Stimulated activated CD8-positive, alpha-beta memory T cell treated with anti-CD3 and anti-CD28 coated beads, Interleukin-15, amount 100 ng/mL, for 24 hours (primary cell): ENCODE measurements at places on chromosomes 5 and 9.

DNA sequence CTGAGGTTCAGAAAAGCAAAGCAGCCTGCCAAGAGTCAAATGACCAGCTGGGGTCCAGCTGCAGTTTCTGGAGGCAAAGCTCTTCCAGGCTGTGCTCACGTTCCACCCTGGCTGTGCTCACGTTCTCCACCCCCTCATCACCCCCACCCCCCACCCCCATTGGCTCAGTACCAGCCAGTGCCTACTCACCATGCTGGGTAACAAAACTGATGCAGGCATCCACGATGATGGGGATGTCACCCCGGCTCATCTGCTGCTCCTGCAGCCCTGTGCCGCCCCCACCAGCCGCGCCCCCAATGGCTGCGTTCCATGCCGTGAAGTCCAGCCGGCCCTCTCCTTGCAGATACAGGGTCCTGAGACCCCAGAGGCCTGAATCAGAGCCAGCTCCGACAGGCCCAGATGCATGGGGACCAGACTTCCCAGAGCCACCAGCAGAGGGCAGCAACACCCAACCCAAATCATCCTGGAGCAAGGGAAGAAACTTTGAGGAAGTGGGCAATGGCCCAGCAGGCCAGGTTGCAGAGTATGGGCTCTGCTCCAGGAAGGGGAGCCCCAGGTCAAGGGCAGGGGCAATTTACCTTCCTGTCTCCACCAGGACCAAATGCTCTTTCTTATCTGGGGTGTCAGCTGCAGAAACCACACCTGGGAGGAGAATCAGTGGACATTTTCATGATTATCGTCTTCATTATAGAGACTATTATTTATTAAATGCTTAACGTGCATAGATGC, 13.7 kb upstream of the FCHSD1 start:
- DNase-seq = peak; percentile 58

DNA sequence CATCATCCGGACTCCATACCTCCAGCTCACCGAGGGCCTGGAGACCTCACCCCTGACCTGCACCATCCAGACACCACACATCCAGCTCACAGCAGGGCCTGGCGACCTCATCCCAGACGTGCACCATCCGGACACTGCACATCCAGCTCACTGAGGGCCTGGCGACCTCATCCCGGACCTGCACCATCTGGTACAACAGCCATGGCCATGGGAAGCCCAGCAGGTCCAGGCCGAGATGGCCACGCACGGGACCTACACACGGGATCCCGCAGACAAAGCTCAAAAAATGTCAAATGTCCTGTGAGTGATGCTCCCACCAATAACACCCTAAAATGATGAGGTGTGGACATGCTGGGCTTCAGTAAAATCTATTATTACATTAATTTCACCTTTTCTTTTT, 9.7 kb downstream of the TERT start:
- DNase-seq = no peak

DNA sequence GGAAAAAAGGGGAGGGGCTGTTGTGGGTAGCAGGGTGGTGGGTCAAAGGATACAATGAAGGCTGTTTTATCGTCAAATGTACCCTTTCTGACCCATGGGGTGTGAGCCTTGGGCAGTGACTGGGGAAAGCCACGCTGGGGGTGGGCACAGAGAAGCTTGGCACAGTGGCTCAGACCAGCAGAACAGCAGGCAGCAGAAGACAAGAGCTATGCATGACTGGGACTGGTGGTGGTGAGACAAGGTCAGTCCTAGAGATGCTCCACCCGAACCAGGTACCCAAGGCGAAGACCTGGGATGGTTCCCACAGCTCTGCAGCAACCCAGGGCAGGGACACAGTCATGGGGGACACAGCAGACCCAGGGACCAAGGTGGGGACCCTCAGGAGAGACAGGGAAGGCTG, 38.3 kb downstream of the BICD2 start:
- no peak for DNase-seq

DNA sequence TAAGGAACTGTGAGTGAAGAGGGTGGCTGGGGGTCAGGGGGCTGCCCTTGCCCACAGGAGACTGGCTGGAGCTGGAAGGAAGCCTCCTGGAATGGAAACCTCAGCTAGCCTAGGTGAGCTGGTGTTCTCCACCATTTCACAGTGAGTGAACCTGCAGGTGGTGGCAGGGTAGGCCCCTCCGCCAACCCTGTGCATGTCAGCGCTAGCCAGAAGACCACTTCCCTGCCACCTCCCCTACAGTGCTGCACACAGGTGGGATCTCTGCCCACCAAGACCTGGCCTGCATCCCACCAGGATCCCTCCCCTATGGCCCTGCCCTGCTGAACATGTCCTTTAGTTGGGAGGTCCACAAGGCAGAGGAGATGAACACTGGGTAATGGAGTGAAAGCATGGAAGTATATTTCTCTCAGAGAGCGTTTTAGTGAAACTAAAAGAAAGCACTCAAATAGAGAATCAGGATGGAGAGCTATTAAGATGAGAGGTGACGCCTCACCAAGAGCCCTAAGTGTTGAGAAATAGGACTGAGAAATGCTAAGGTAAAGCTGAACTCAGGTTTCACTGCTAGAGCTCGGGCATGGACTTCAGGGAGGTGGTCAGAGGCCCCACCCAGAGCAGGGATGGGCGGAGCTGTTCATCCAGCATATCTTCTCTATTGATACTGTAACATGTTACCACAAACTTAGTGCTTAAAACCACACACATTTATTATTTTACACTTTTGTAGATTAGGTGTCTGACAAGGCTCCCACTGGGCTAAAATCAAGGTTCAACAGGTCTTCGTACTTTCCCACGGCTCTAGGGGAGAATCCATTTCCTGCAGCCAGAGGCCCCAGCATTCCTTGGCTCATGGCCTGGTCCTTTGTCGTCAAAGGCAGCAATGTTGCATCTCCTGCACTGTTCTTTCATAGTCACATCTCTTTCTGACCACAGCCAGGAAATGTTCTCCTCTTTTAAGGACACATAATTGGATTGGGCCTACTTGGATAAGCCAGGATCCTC, 83.2 kb downstream of the DIRAS2 start:
- no peak for DNase-seq

- DNase-seq = no peak
Observed at GRCh38 chr5:32163785-32164184, 10.3 kb downstream of the GOLPH3 start.

DNA sequence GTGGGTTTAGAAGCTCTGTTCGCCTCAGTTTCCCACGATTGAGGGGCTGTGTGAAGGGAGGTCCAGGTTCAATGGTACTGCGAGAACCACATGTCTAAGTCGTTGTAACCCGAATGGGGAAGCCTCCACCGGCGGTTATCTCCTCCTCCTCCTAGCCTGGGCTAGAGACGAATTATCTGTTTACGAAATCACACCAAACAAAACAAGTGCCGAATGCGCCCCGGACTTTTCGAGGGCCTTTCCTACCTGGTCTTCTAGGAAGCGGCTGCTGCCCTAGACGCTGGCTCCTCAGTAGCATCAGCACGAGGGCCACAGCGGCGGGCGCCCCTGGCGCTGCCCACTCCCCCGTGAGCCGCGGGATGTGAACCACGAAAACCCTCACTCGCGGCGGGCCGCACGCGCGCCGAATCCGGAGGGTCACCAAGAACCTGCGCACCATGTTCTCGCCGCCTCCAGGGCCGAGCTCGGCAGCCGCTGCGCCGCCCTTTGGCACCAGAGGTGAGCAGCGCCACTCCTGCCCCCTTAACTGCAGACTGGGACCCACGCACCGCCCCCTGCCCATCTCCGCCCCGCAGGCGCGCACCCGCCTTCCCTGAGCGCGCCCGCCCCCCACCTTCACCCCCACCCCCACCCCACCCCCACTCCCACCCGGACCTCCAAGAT, at the start of gene CDKN2A:
Gene CDKN2A (minus strand): TSS at position 500 of the 663 bp plus-strand sequence.
- no peak for DNase-seq

GRCh38 chr5:171721464-171721863, 64.2 kb upstream of the SMIM23 start:
- DNase-seq = no peak
